ENCODE measurements at places on chromosomes 1 and 21.

DNA sequence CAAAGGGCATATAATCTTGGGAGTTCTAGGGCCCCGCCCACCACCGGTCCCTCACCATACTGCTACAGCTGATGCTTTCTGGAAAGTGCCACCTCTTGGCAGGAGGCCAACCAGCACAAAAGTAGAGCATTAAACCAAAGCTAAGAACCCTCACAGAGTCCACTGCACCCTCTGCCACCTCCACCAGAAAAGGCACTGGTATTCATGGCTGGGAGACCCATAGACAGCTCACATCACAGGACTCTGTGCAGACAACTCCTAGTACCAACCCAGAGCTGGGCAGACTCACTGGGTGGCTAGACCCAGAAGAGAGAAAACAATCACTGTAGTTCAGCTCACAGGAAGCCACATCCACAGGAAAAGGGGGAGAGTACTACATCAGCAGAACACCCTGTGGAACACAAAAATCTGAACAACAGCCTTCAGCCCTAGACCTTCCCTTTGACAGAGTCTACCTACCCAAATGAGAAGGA, 10.8 kb downstream of the THEM4 start:
- DNase-seq, result no peak

DNA sequence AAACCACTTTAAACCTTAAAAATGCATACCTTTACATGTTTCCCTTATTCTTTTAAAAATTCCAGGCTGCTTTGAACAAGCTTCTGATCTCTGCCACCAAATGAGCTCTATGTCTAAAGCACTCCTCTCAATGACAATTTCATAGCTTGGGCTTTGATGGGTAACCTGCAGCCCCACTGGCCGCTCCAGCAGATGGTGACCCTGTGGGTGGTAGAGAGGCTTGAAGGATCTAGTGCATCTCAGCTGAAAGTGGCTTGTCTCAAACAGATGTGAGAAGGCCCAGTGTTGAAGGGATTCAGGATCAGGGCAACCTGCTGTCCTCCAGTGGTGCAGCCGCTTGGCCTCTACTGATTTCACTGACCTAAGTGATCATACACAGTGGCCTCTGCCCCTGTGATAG, 84.7 kb upstream of the IRF2BP2 start:
- no peak for DNase-seq

DNA sequence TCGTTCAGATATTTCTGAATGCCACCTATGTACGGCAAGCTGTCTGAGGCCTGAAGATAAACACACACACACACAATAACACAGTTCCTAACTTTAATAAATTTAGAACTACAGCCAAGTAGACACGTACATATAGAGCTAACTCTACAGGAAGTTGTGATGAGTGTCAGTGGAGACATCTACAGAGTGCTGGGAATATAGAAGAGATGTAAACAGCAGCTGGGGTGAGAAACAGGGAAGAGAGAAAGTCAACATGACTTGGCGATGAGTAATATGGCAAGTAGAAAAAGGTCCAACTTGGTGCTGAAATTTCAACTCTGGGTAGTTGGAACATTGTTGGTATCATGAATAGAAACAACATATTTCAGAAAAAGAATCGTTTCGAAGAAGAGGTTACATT, 206.5 kb downstream of the ZP4 start:
- no peak for DNase-seq

- DNase-seq, result no peak
Observed at GRCh38 chr1:192945390-192946130, 113.6 kb downstream of the UCHL5 start.

DNA sequence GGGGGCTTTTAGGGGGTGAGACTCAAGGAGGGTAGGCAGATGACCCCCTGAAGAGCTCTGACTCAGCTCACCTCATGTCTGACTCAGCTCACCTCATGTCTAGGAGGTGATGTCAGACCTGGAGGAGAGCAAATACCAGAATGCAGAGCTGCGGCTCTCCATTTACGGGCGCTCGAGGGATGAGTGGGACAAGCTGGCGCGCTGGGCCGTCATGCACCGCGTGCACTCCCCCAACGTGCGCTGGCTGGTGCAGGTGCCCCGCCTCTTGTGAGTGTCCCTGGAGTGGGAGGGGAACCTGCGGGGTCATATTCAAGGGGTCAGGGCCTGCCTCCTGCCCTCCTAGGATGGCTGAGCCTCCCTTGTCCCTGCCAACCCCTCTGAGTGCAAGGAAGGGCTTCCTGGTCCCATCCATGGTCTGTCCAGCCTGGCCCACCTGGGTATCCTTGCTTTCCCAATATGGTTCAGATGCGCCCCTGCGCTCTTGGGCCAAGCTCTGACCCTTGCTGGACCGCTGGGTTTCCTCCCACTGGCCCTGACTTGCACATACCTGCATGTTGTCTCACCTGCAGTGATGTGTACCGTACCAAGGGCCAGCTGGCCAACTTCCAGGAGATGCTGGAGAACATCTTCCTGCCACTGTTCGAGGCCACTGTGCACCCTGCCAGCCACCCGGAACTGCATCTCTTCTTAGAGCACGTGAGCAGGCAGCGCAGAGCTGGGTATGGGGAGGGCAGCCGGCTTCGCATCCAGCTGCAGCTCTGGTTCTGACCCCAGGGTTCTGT, 9.1 kb downstream of the AMPD2 start:
- peak; percentile 91 for DNase-seq

GRCh38 chr1:228748029-228748428, 12.8 kb downstream of the RHOU start:
- DNase-seq, result no peak

GRCh38 chr1:208347191-208347590, 103.0 kb upstream of the PLXNA2 start:
- no peak for DNase-seq

DNA sequence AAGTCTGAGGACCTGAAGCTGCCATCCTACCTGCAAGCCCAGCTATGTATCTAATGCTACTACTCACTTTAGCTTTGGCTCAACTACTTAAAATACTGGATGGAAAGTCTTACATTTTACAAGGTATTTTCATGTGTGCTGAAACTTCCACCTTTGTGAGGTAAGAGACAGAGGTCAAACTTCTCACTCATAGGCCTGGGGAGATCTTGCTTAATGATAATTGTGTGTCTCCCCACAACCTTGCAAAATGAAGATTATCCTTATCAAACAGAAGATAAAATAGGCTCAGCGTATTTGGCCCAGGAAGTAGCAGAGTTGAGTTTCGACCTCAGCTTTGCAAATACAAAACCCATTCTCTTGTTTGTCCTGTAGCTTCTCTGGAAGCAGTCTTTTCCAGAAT, 63.7 kb downstream of the CENPF start:
- no peak for DNase-seq
